ENCODE measurements at places on chromosomes 16 and 17.

- no peak overlapping the region for H3K4me3 ChIP-seq
- H3K27me3 ChIP-seq, result no peaks in the 10 kb centered on the region
- H3K4me1 ChIP-seq, result no peaks in the 10 kb centered on the region
These were observed 1237.1 kb upstream of the GOT2 start for GRCh38 chr16:59971264-59971663.

- H3K27ac ChIP-seq, result no peak overlapping the region
- H3K4me3 ChIP-seq, result no peak overlapping the region
- H3K36me3 ChIP-seq, result peaks cover 7% of the 10 kb centered on the region
- no peaks in the 10 kb centered on the region for H3K27me3 ChIP-seq
These were observed 8.2 kb downstream of the FAM117A start for GRCh38 chr17:49755663-49756283.

DNA sequence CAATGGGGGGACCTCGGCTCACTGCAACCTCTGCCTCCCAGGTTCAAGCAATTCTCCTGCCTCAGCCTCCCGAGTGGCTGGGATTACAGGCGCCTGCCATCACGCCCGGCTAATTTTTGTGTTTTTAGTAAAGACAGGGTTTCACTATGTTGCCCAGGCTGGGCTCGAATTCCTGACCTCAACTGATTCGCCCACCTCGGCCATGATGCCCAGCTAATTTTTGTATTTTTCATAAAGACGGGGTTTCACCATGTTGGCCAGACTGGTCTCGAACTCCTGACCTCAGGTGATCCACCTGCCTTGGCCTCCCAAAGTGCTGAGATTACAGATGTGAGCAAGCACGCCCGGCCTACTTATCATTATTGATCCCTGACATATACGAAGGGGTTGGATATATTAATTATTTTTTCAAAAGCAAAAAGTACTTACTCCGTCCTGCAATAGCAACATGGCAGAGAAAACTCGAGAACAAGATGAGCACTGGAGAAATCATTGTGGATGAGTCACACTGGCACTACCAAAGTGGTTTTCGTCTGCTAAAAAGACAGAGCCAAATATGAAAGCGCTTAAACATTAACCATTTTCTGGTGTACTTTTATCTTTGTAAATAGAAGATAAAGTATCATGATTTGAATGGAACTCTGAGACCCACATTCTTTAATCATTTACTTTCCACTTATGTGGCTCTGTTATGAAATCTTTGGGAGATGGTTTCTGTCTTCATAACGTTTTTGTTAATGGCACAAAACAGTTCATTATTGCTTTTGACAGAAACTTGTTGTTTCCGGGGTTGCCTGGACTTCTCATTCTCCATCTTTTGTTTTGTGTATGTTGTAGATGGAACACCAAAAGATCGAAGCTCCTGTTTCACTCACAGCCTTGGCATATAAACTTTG, at the start of gene APOH:
Gene APOH, minus strand, starts transcription at position 529 of the 896 bp plus-strand sequence. Its CDS starts 36 bp downstream, at position 493.
- no peaks in the 10 kb centered on the region for H3K36me3 ChIP-seq
- H3K4me1 ChIP-seq, result no peaks in the 10 kb centered on the region
- H3K27ac ChIP-seq, result no peak within 1 kb of the TSS
- no peak for DNase-seq
- no peaks in the 10 kb centered on the region for H3K27me3 ChIP-seq

- H3K36me3 ChIP-seq, result peaks cover 10% of the 10 kb centered on the region
- H3K27me3 ChIP-seq, result no peaks in the 10 kb centered on the region
- no peak overlapping the region for H3K4me3 ChIP-seq
- no peak overlapping the region for H3K27ac ChIP-seq
- DNase-seq, result no peak
- peaks cover 28% of the 10 kb centered on the region for H3K4me1 ChIP-seq
These were observed 1.5 kb downstream of the NMRAL1 start for GRCh38 chr16:4472880-4473279.

DNA sequence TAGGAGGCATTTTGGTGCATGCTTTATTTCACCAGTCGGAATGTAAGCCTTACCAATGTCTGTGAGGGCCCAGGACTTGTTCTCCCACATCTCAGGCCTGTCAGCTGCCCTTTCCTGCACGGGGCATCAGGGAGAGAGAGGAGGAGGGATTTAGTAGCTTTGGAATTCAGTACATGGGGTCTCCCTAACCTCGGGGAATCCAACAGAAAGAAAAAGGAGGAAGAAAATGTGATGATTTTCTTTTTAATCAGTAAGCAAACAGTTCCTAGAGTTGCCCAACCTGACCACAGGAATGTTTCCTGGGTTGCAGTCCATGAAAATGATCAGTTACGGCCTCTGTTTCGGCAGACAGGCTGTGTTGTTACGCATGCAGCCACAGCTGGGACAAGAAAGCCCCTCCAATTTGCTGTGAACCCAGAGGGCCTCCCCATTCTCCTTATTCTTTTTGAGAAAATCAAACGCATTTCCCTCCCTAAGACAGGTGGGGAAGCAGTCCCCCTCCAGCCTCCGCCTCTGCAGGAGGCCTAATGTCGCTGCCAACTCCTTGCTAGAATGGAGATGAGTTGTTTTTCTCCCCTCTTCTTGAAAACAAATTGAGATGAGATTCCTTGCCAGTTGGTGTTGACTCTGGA, 53.1 kb upstream of the TANGO6 start:
- no peaks in the 10 kb centered on the region for H3K27me3 ChIP-seq
- H3K27ac ChIP-seq, result no peak overlapping the region
- peak; percentile 66 for DNase-seq

- H3K4me1 ChIP-seq, result peaks cover 16% of the 10 kb centered on the region
- no peak for DNase-seq
- H3K27ac ChIP-seq, result no peak overlapping the region
- H3K36me3 ChIP-seq, result peaks cover 27% of the 10 kb centered on the region
These were observed 9.9 kb downstream of the CCDC102A start for GRCh38 chr16:57526498-57526897.

DNA sequence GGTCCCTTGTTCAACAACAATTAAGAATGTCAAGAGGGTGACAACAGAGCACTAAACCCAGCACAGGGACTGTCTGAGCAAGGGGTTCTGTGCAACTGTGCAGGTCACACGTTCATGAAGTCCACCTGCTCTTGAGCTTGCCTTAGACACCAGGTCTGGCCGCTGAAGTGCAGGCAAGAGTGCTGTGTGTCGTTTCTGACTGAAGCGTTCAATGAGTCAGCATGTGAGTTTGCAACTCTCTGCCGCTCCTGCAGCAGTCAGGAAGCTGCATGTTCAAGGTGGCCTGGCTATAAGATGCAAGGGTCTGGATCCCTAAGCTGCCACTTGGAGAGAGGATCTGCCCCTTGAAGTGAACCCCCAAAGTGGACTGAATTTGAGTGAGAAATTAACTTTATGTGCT, 332.7 kb upstream of the HSBP1 start:
- no peaks in the 10 kb centered on the region for H3K36me3 ChIP-seq
- no peak for DNase-seq
- no peaks in the 10 kb centered on the region for H3K27me3 ChIP-seq
- H3K4me3 ChIP-seq, result no peak overlapping the region

DNA sequence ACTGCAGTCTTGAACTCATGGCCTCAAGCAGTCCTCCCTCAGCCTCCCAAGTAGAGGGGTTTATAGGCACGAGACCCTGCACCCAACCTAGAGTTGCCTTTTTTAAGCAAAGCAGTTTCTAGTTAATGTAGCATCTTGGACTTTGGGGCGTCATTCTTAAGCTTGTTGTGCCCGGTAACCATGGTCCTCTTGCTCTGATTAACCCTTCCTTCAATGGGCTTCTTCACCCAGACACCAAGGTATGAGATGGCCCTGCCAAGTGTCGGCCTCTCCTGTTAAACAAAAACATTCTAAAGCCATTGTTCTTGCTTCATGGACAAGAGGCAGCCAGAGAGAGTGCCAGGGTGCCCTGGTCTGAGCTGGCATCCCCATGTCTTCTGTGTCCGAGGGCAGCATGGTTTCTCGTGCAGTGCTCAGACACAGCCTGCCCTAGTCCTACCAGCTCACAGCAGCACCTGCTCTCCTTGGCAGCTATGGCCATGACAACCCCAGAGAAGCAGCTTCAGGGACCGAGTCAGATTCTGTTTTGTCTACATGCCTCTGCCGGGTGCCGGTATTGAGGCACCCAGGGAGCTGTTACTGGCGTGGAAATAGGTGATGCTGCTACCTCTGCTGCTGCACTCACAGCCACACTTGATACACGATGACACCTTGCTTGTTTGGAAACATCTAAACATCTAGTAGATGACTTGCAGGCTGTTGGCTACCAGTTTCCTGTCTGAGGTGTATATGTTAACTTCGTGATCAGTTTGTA, 3.3 kb downstream of the RPL13 start:
- peaks cover 53% of the 10 kb centered on the region for H3K4me1 ChIP-seq
- DNase-seq, result no peak
- no peak overlapping the region for H3K27ac ChIP-seq
- H3K36me3 ChIP-seq, result peaks cover 26% of the 10 kb centered on the region

- peaks cover 43% of the 10 kb centered on the region for H3K36me3 ChIP-seq
- no peak overlapping the region for H3K4me3 ChIP-seq
- peaks cover 44% of the 10 kb centered on the region for H3K4me1 ChIP-seq
- H3K27ac ChIP-seq, result peak overlapping the region; percentile 95
- peak; percentile 83 for DNase-seq
- H3K27me3 ChIP-seq, result no peaks in the 10 kb centered on the region
These were observed 32.5 kb downstream of the NMT1 start for GRCh38 chr17:45093444-45094110.

GRCh38 chr16:81650982-81651562, 128.0 kb upstream of the PLCG2 start:
- DNase-seq, result peak; percentile 95
- H3K36me3 ChIP-seq, result peaks cover 7% of the 10 kb centered on the region
- no peak overlapping the region for H3K4me3 ChIP-seq
- H3K27me3 ChIP-seq, result no peaks in the 10 kb centered on the region

GRCh38 chr17:58626905-58627304, 64.9 kb downstream of the TEX14 start:
- no peak overlapping the region for H3K4me3 ChIP-seq
- H3K27me3 ChIP-seq, result no peaks in the 10 kb centered on the region

DNA sequence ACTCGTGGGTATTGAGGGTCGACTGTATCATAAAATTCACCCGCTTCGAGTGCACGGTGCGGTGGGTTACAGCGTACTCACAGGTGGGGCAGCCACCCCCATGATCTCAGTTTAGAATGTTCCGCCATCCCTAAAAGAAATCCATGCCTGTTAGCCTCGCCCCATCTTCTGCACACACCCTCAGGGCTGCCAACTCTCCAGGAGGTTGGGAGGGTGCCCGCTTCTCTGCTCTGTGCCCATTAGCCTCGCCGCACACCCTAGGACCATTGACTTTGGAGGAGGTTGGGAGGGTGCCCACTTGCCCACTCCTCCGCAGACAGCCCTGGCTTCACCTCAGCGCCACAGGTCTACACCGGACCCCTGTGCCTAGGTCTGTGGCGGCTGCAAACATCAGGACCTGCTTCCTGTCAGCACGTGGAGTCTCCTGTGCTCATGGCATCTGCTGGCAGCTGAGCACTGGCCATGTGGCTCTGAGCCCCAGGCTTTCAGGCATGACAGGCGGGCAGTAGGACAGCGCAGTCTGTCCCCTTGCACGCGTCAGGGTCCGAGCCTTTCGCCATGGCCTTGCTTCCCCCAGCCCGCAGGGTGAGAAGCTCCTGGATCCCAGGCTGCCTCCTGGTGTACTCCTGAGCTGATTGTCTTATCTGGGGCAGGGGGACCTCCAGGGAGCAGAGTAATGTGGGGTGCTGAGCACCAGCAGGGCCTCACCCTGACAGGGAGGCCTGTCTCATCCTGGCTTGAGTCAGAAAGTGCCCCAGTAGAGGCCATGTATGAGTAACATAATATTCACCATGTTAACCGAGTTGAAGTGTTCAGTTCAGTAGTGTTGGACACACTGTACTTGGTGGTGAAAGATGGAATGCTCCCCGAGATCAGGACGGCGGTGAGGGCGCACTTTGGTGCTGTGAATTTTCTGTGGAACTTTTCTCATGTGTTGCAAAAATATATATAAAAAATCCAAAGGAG, 21.9 kb downstream of the NME3 start:
- DNase-seq, result no peak

- H3K27me3 ChIP-seq, result no peaks in the 10 kb centered on the region
- DNase-seq, result no peak
- no peaks in the 10 kb centered on the region for H3K4me1 ChIP-seq
- H3K4me3 ChIP-seq, result no peak overlapping the region
These were observed 1.7 kb upstream of the MYL4 start for GRCh38 chr17:47207143-47208067.

- DNase-seq, result no peak
- no peaks in the 10 kb centered on the region for H3K36me3 ChIP-seq
- no peak overlapping the region for H3K27ac ChIP-seq
- H3K4me3 ChIP-seq, result no peak overlapping the region
- H3K27me3 ChIP-seq, result no peaks in the 10 kb centered on the region
These were observed 42.3 kb upstream of the NKD1 start for GRCh38 chr16:50505714-50506542.

DNA sequence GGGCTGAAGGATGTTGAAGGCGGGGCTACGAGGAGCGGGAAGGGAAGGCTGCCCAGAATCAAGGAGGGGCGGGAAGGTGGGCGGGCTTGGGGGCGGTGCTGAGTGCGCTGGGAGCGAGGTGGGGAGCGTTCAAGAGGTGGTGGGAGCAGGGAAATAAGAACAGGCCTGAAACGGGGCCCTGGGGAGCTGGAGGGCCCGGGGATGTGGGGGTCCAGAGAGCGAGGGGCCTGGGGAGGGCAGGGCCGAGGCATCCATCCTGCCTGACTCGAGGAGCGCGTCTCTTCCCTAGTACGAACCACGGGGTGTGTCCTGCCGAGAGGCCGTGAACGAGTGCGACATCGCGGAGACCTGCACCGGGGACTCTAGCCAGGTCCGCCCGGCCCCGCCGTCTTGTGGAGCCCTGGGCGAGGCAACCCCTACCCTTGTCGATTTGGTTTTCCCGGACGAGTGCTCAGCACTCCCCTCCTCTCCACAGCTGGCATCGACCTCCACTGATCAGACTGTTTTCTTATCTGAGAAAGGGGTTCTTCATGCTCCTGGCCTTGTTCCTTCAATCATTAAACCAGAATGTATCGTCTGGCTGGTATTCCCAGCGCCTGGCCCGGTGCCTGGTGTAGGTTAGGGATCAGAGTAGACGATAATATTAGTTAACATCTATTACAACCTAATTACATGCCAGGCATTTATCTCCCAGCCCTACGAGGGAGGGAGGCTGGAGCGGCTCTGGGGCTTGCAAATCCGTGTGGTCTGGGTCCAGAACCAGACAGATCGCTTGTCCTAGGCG, 17.2 kb downstream of the ADAM11 start:
- H3K4me1 ChIP-seq, result peaks cover 31% of the 10 kb centered on the region
- peak overlapping the region; percentile 54 for H3K4me3 ChIP-seq
- no peaks in the 10 kb centered on the region for H3K36me3 ChIP-seq
- no peak for DNase-seq
- H3K27ac ChIP-seq, result peak overlapping the region; percentile 83

DNA sequence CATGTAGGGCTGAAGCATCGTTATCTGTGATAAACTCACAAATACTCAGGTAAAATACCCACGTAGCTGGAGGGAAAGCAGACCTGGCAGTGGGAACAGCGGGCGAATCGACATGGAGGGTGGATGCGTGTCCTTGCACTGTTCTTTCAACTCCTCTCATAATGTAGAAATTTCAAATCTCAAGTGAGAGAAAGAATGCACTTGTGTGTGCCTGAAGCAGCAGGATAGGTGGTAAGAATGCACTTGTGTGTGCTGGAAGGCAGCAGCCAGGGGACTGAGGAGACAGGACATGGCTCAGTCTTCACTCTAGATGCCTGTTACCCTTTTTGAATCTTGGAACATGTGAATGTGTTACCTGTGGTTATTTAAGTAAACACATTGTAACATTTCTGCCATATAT, 10.4 kb downstream of the IFT140 start:
- H3K27me3 ChIP-seq, result no peaks in the 10 kb centered on the region
- no peak overlapping the region for H3K4me3 ChIP-seq
- H3K4me1 ChIP-seq, result no peaks in the 10 kb centered on the region
- peaks cover 19% of the 10 kb centered on the region for H3K36me3 ChIP-seq
- no peak overlapping the region for H3K27ac ChIP-seq
